ENCODE measurements at places on chromosomes 1 and 21. TPM values are rescaled to one million over a fixed set of nuclear protein-coding genes. Genes with fewer than 3 reads are reported as not detected.

Gene TRIM67
- total RNA-seq: not detected

Gene S100A2
- total RNA-seq: 0.77 TPM

Gene C8B
- total RNA-seq: not detected

Gene USH2A
- total RNA-seq: 6.5 TPM

Gene CTNNBIP1
- 18.3 TPM for total RNA-seq

Gene CZIB
- total RNA-seq: 43.3 TPM

Gene FTCD
- total RNA-seq: not detected

Gene AVPR1B
- not detected for total RNA-seq

Gene PLA2G2C
- not detected for total RNA-seq

Gene KRTAP8-1
- total RNA-seq: not detected

Gene LCE3D
- total RNA-seq: not detected

Gene NBPF11
- 4.3 TPM for total RNA-seq

Gene EPHA2
- 2.1 TPM for total RNA-seq

Gene SETSIP
- total RNA-seq: 0.36 TPM

Gene RIIAD1
- total RNA-seq: not detected

Gene KCNJ9
- total RNA-seq: not detected
